ENCODE measurements at places on chromosomes 6 and 20.

DNA sequence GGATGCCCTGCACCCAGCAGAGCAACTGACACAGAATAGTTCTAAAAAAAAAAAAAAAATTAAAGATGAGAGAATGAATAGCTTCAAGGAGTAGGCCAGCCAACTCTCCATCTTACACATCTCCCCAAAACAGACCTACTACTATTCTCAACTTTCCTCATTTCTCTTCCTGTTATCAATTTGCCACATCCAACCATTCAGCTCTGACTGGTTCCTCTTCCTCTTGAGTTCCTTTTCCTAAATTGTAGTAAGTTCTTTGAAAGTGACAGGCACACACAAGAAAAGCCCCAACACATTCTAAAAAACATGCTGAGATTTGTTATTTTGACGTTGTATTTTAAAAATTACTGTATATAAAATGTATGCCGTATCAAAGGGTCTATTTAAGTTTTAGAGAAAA lies 117.2 kb downstream of the PDSS2 start:
- DNase-seq, result no peak

DNA sequence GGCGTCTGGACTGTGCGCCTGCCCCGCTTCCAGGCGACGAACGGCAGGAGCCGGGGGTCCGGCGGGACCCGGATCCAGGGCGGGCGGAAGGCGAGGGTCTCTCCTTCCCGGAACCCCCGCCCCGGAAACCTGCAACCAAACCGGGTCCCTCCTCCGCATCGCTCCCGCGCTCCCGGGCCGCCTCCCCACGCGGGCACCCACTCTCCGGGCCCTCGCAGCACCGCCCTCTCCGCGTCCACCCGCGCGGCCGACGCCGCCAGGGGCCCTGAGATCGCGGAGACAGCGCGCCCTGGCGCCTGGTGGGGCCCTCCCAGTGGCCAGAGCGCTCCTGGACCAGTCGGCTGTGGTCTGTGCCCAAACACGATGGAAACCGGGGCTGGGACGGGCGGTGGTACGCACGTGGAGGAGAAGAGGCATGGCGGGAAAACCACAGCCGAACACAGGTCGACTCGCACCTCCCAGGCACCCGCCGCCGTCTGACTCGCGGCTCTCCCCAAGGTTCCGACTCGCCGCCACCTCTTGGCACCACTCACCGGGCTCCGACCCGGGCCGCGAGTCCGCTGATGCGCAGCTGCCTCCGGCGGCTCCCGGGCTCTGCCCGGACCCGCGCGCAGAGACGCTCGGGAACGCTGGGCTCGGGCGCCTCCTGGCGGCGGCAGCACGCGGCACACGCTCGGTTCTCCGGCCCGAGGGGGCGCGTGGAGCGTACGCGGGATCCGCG lies 7.9 kb downstream of the NKX2-2 start:
- no peak for DNase-seq

- DNase-seq, result no peak
Observed at GRCh38 chr20:5313916-5314315, 2.8 kb downstream of the PROKR2 start.

GRCh38 chr20:18790787-18791186 lies 22.8 kb upstream of the SCP2D1 start:
- no peak for DNase-seq

- no peak for DNase-seq
Observed at GRCh38 chr20:47735412-47736400, 49.6 kb downstream of the SULF2 start.

GRCh38 chr6:88987922-88988321 lies 24.5 kb upstream of the RNGTT start:
- no peak for DNase-seq

DNA sequence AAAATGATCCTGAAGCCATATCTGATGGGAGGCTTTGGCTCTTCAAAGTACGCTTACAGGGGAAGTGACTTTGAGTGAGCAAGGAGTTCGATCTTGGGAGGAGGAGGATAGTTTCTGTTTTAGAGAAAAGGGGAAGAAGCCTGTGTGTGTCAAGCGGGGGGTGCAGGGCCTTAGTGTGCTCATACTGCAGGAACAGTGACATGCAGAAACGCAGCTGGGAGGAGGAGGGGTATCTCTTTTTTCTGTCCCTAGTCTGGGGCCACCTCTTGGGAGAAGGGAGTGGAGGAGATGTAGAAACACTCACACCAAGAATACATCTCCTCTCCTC lies 19.8 kb downstream of the SIRPD start:
- no peak for DNase-seq

DNA sequence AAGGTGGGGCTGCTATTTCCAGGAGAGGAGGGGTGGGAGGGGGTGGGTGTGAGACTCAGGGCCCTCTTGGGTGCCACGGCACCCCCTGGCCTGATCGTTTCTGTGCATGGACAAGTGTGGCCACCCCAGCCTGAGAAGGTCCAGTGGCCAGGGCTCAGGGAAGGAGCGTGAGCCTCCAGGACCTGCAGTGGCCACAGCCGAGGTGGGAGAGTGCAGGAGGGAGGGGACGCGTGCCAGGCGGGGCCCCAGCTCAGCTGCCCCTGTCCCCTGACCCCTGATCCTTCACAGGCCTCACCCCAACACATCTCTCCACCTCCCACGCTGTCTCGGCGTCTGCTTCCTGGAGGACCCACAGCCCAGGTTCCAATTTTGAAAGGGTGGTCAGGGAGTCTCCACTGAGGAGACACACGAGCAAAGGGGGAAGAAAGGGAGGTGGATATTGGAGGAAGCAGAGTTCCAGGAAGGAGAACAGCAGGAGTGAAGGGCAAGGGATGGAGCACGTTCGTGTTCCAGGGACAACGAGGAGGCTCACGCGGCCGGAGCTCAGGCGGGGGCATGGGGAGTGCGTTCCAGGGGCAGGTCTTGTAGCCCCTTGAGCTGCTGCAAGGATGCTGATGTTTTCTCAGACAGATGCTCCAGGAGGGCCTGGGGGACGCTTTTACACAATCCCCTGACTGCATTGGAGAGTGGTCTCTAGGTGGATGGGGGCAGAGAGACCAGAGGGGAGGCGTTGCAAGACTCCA lies 4.2 kb upstream of the HRH3 start:
- DNase-seq, result no peak

DNA sequence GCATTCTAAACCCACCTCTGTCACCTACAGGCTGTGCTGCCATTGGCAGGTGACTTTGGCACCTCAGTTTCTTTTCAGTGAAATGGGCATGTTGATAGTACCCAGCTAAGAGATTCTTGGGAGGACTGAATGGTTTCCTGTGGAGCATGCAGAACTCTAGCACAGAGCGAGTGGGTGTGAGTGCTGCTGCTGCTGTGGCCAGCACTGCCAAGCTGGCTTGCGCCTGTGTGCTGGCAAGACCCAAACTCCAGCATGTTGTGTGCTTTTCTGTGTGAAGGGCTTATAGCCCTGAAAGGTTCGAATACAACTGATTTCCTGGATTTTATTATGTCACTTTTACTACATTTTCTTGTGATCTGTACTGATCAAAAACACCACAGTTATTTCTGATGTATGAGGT lies 78.1 kb upstream of the KIF25 start:
- no peak for DNase-seq

DNA sequence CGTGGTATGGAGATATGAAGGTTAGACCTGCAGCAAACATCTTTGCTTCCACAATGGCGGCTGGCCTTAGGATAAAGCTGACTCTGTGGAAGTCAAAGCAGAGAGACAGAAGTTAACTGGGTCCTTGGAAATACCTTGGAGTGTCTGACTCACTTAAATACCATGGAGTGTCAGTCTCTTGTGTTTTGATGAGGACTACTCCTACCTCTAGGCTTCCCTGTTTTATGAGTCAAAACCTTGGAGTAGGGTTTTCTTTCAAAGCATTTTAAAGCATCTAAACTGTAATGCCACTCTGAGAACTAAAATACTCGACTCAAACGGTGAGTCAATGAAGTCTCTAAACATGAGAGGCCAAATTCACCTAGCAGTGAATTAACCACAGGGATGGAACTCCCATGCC lies 329.1 kb downstream of the SAMD5 start:
- no peak for DNase-seq

DNA sequence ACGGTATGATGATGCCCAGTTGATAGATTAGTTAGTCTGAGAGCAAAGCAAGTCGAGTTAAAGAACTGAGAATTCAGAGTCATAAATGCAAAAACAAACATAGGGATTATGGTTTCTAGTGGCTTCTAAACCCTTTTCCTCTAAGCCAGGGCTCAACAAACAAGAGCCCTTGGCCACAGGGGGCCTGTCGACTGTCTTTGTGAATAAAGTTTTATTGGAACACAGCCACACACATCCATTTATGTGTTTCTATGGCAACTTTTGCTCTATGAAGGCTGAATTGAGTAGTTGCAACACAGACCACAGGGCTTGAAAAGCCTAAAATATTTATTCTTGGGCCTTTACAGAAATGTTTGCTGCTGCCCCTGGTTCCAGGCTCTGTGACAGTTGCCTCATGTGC lies 76.2 kb downstream of the SLC24A3 start:
- DNase-seq, result no peak

- no peak for DNase-seq
Observed at GRCh38 chr6:130655586-130655985, 171.6 kb upstream of the SMLR1 start.

DNA sequence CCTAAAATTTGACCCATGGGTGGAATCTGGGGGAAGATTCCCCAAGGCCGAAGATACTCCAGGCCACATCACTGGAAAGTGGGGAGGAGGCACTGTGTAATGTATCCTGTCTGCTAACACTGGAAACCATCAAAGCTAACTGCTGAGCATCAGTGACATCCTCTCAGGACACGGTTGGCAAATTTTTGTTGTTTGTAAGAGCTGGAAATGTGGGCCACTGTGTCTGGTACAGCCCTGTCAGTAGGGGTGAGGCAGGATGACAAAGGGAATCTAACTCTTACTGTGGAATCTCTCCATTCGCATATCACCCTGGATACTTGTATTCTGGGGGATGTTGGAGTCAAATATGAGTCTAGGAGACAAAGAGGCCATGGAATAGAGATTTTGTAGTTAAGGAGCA lies 17.0 kb upstream of the CLPSL2 start:
- no peak for DNase-seq

- DNase-seq, result no peak
Observed at GRCh38 chr6:108277831-108278230, 17.0 kb upstream of the SNX3 start.

- no peak for DNase-seq
Observed at GRCh38 chr6:30364591-30364990, 19.6 kb downstream of the RPP21 start.
